Right atrium auricular region (tissue), 2 donors: ENCODE measurements at places on chromosomes 12 and 14.

DNA sequence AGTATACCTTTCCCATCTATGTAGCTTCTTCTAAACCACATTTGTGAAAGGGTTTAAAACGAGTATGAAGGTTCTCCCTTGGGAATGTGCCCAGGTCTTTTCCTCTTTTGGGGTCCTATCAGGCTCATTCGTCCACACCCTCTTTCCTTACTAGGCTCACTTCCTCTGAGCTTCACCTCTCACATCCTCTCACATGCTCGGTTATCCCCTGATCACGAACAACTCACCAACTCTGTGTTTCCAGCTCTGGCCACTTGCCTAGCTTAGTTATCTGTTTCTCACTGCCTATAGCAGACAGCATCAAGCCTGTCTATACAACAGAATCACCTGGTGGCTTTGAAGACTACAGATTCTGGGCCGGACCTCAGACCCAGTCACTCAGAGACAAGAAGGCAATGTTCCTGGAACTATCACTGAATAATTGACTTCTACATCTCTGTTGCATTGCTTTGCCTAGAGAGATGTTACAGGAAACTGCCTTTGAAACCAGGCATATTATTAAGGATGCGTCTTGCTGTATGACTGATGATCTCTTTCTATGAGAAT, 158.2 kb downstream of the FOXN3 start:
- no peaks in the 10 kb centered on the region for H3K27me3 ChIP-seq
- no peak overlapping the region for H3K27ac ChIP-seq
- no peak overlapping the region for H3K4me3 ChIP-seq
- no peaks in the 10 kb centered on the region for H3K36me3 ChIP-seq

DNA sequence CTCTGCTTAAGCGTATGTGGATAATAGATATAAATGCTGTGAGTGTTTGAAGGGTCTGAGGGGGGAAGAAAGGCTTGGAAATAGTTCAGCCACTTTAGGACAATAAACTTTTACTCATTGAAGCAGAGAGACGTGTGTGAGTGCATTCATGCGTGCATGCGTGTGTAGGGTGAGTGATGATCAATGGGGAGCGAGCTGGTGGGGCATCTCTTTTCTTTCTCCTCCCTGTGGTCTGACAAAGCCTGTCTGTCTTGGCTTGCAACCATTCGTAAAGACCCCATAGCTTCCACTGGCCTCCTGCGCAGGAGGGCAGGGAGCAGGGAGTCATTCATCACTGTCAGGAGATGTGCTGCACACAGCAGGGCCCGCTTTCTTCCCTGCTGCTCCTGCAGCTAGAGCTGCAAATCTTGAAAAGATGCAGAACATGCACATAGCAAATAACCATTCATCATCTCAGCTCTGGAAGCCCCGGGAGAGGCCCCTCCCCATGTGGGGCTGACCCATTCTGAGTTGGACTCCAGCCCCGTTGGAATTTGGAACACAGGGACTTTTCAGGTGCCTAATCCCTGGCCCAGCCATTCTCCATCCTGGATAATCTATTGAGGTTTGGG, 223.2 kb downstream of the PPM1H start:
- H3K4me1 ChIP-seq: no peaks in the 10 kb centered on the region
- no peaks in the 10 kb centered on the region for H3K36me3 ChIP-seq

DNA sequence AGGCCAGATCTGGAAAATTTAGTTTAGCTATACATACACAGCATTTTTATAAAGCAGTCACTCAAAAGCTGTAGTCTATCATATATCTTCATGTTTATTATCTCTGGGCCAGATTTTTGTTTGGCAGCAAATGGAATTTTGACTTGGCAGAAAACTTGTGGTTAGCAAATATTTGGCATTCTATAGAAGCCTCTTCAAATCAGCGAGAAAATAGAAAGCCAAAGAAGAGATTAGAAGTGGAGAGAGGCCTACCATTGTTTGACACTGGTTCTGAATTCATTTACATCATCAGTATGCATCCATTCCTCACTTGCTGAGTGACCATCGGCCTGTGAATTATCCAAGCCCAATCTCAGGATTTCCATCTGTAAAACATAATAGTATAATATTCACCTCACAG, 1077.6 kb downstream of the GALC start:
- H3K27ac ChIP-seq: no peak overlapping the region
- no peak overlapping the region for H3K4me3 ChIP-seq
- no peaks in the 10 kb centered on the region for H3K36me3 ChIP-seq

- H3K27me3 ChIP-seq: no peaks in the 10 kb centered on the region
- no peak overlapping the region for H3K27ac ChIP-seq
- no peak for DNase-seq
- H3K4me3 ChIP-seq: no peak overlapping the region
- H3K4me1 ChIP-seq: no peaks in the 10 kb centered on the region
Observed at GRCh38 chr12:25123126-25123525, 71.8 kb downstream of the DNAI7 start.

- no peak overlapping the region for H3K27ac ChIP-seq
- no peaks in the 10 kb centered on the region for H3K27me3 ChIP-seq
- H3K36me3 ChIP-seq: no peaks in the 10 kb centered on the region
- DNase-seq: no peak
- H3K4me1 ChIP-seq: no peaks in the 10 kb centered on the region
Observed at GRCh38 chr12:131491916-131492490, 218.9 kb upstream of the SFSWAP start.

GRCh38 chr14:93456356-93456755, 25.6 kb downstream of the UNC79 start:
- no peak for DNase-seq
- H3K4me1 ChIP-seq: no peaks in the 10 kb centered on the region
- H3K36me3 ChIP-seq: no peaks in the 10 kb centered on the region
- H3K4me3 ChIP-seq: no peak overlapping the region
- H3K27ac ChIP-seq: no peak overlapping the region
- H3K27me3 ChIP-seq: no peaks in the 10 kb centered on the region
